Stimulated activated CD8-positive, alpha-beta memory T cell treated with anti-CD3 and anti-CD28 coated beads, Interleukin-7, amount 100 ng/mL, for 48 hours (primary cell): ENCODE measurements at places on chromosomes 2 and 18.

DNA sequence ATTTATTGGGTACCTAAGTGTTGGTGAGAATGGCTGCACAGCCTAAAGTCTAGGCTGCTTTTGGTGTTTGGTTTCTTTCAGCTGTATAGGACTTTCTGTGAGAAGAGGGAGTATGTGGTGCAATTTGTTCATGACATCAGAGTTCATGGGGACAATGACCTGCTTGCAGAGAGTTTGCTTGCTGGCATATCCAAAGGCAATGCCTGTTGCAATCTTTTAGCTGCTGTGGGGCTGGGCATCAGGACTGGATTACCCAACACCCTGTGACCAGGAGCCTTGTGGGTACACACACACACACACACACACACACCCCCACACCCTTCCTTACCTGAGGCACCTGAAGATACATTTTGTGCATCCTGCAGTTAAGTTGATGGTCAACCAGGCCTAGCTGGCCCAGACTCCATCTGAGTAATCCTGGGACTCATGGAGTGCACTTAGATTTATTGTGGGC lies 68.4 kb downstream of the LIPG start:
- no peak for DNase-seq

- no peak for DNase-seq
Measured at GRCh38 chr2:221203125-221203524, 369.0 kb downstream of the EPHA4 start.

- no peak for DNase-seq
Measured at GRCh38 chr2:227653419-227653818, 13.2 kb upstream of the SCYGR5 start.

GRCh38 chr2:126527836-126528490 lies 128.0 kb upstream of the GYPC start:
- peak; percentile 6 for DNase-seq

GRCh38 chr18:25587545-25587944 lies 235.6 kb upstream of the ZNF521 start:
- no peak for DNase-seq

DNA sequence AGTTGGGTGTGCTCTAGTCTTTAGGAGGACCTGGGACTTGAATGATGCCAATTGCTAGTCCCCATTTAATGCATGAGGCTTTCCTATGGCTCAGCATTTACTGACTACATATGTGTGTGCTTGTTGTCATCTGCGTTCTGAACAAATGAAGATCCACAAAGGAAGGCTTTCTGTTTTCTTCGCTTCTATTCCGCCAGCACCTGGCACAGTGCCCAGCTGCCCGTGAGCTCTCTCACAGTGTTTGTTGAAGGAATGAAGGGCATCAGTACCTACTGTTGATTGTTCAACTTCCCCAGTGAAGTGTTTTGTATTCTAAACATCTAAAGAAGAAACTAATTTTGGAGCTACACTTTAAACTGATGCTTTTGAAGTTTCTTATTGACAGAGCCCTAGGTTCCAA lies 122.4 kb upstream of the LINC00305 start:
- no peak for DNase-seq

DNA sequence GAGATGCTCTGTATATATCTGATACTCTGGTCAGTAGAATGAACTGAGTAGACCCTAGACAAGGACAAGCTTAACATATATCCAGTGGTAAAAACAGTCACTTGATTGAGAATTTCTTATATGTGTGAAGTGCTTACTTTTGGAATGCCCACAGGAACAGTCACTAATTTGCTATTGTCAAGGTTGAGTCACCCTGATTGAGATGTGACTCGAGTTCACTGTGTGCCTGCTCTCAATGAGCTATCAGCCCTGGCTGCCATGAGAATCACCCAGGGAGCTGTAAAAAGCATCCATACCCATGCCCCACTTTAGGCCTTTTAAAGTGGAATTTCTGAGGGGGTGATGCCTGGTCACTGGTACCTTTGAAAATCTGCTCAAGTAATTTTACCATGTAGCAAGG lies 283.7 kb downstream of the SUCLG1 start:
- DNase-seq = no peak

GRCh38 chr2:187922846-187923245 lies 368.6 kb upstream of the TFPI start:
- no peak for DNase-seq

- DNase-seq = no peak
Measured at GRCh38 chr2:124046332-124046731, 21.2 kb downstream of the CNTNAP5 start.

DNA sequence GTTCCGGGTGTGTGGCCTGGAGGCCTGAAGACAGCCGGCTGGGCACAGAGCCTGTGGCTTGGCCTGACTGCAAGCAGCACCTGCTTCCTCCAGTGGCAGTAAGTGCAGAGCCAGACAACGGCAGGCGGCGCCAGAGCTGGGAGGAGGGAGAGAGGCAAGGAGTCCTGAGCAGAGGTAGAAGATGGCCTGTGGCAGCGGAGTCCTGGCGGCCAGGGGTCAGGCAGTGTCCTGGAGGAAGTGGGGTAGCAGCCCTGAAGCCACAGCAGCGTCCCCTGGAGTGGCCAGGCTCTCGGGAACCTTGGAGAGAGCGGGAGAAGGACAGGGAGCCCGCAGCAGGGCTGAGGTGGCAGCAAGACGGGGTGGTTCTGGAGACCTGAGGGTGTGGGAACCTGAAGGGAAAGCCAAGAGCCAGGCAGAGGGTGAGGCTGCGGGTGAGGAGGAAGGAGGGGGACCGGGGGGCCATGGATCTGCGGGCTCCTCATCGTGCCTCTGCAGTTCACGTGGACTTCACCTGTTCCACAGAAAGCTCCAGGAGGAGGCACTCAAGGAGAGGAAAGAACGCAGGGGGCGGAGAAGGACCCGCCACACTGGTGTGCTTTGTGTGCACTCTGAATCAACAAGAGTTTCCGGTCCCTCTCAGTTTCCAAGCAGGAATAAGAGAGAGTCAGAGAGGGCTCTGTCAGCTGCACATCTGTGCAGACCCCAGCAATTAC lies 85.9 kb downstream of the USP40 start:
- no peak for DNase-seq

GRCh38 chr2:221186873-221187272 lies 385.2 kb downstream of the EPHA4 start:
- no peak for DNase-seq

DNA sequence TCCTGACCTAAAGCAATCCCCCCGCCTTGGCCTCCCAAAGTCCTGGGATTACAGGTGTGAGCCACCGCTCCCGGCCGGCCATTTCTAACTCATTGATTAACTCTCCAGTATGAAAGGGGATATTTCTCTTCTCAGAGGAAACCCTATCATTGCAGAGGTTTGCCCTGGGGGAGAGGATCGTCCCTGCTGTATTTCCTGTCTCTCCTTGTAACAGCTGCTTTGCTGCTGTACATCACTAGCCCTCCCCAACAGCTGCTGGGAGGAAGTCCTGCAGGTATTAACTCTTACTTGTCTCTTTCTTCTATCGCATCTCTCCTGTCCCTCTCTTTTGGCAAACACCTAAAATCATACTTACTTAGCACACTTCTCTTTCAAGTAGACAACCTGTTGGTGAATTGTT lies 219.0 kb upstream of the DSEL start:
- no peak for DNase-seq

DNA sequence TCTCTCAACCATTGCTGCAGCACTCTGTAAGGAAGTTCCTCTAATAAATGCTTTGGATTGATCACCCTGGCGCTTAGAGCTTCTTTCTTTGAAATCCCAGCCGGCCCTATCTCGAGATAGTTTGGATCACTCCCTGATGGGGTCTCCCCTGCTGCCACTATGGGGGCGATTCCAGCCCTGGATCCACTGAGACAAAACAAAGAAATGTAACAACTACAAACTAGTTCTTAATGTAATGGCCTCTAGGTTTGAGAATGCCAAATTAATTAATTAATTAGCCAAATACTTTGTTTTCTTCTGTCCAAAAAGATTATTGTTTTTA lies 15.2 kb downstream of the SRSF7 start:
- DNase-seq = no peak

DNA sequence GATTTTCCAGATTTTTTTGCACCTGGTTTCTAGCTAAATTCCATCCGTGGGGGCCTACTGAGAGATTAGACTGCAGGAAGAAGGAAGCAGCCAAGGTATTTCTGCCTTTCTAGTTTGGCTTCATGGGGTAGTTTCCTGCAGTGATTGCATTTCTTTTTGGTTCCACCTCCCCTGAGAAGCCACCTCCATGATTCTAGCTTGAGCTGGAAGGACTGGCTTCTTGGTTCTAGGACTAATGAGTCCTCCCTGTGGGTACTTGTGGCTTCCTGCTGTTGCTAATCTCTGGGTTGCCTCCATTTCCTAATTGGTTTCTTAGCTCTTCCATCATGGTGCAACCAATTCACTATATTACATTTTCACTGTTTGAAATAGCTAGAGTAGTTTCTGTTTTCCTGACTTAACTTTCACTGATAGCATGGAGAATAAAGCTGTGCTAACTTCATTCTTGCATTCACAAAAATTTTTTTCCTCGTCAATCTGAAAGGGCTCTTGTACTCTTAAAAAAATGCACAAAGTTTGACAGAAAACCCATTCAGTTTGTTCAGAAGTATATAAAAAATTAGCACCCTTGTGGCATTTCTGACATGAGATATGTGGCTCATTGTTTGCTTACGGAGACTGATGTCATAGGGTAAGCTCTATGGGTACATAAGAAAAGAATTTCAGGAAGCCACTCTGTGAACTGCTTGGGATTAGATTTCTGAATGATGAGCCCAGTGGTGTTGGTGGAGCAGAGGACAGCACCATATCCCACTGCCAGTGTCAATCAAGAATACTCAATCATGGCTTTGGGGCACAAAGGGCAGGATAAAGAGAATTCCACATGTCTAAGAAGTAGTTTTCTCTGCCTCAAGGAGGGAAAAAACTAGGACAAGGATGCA lies 242.8 kb upstream of the RBMS1 start:
- DNase-seq = no peak

DNA sequence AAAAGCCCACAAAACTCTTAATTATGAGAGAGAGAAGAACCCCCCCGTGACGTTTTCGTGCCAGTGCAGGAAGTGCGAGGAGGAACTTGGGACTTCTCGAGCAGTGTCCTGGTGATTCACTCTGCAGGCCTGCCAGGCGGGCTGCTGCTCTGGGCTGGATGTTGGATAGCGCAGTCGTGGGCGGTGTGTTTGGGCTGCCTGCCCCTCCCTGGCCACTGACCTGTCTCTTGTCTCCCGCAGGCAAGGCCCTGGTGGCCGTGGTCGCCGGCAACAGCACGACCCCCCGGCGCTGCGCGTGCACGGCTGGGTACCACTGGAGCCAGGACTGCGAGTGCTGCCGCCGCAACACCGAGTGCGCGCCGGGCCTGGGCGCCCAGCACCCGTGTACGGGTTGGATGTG lies 29.0 kb downstream of the TNFRSF11A start:
- no peak for DNase-seq

DNA sequence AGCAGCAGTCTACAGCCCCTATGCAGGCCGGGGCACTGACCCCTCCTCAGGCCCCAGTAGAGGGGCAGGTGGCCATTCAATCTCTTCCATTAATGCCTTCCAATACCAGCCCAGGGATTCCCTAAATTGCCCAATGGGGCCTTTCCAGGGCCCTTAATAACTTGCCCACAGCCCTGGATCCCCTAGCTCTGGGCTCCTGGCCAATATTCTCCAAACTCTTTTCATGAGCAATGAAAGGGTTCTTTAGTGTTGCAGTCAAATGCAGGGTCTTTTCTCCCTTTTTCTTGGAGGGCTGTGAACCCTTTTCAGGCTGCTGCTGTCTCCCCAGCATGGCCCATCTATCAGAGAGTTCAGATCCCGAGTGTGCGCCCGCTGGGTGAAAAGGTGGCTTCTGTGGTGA lies 41.3 kb upstream of the SLC1A4 start:
- DNase-seq = no peak

DNA sequence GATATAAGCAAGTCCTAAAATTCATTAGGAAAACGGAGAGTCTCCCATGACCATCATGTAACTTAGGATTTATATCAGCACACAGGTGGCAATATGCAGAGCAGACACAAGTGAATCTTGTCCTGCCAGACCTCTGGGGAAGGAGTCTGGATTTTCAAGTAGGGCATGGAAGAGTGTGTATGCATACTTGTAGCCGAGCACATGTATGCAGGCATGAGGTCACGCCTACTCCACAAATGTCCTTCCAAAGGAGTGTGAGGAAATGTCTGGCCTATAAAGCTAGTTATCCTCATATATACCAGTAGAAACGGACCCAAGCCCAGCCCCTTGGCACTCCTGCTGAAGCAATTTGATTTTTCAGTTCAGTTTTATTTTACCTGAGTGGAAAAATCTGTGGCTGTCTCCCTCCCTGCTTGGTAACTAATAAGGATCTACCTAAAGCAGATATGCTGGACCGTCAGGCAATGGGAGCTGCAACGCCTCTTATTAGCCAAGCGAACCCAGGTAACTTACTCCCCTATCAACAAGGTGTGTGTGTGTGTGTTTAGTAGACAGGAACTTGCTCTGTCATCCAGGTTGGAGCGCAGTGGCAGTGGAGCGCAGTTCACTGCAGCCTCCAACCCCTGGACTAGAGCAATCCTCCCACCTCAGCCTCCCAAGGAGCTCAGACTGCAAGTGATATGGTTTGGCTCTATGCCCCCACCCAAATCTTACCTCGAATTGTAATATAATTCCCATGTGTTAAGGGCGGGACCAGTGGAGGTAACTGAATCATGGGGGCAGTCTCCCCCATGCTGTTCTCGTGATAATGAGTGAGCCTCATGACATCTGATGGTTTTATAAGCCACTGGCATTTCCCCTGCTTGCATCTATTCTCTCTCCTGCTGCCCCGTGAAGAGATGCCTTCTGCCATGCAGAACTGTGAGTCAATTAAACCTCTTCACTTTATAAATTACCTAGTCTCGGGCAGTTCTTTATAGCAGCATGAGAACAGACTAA lies 2.8 kb downstream of the STAT1 start:
- DNase-seq = no peak

DNA sequence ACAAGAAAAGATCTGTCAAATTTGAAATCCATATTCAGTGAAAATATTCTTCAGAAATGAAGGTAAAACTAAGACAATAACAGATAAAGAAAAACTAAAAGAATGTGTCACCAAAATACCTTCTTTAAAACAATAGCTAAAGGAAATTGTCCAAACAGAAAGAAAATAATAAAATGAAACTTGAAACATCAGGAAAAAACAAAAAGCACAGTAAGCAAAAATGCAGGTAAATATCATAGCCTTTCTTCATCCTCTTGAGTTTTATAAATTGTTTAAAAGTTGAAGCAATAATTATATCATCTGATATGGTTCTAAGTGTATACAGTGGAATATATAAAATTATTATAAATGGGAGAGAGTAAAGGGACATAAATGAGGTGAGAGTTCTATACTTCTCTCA lies 103.8 kb upstream of the PDE1A start:
- DNase-seq = no peak

- DNase-seq = no peak
Measured at GRCh38 chr2:74602586-74603281, 45.4 kb downstream of the M1AP start.
